ENCODE measurements at places on chromosomes 7 and 10.

GRCh38 chr10:44512431-44513022 is 127.6 kb upstream of the CXCL12 start:
- DNase-seq = no peak

GRCh38 chr10:124529661-124530214 is 68.1 kb downstream of the LHPP start:
- no peak for DNase-seq

GRCh38 chr7:153509768-153510167 is 542.4 kb upstream of the DPP6 start:
- no peak for DNase-seq

DNA sequence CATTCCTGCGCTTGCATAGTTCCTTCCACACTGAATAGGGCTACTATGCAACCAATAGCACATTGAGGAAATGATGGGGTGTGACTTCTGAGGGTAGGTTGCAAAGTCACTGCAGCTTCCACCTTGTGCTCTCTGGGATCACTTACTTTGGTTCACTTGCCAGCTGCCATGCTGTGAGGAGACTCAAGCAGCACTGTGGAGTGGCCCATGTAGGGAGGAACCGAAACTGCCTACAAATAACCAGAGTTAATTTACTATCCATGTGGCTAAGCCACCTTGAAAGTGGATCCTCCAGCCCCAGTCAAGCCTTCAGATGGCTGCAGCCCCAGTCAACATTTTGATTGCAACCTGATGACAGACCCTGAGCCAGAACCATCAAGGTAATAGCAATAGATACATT is 64.3 kb downstream of the FAM204A start:
- no peak for DNase-seq

GRCh38 chr7:28643188-28643569 is 230.9 kb downstream of the CREB5 start:
- DNase-seq = no peak

DNA sequence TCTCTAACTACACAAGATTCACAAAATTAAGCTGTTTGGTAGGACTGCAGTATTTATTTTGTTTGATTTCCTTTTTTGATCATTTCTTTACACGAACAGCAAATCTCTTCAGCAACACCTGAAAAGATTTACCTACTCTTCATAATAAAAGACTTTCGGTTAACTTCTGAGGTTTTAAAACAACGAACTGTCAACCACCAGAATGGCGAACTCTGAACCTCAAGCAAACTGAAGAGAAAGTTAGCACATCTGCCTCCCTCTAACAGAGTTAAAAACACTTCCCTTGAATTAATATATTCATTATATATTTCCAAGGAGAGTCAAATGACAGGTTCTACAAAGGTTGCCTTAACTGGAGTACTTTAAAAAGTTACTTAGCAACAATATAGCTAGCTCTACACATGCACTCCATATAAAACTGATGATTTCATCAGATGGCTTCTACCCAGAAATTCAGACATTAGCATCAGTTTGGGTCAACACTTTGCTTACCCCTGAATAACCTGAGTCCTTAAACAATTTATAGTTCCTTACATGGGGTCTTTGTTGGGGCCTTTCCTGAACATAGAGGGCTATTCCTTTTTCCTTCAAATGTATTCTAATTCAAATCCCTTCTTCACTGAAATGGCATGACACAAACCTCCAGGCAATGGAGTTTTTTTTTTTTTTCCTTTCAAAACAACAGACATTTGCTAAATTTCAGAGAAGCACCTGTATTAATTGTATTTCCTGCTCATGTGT is 118.3 kb downstream of the SEM1 start:
- no peak for DNase-seq

All from CD8-positive, alpha-beta T cell (primary cell).